ENCODE measurements at places on chromosomes 12 and 14. TPM values are rescaled to one million over a fixed set of nuclear protein-coding genes. Genes with fewer than 3 reads are reported as not detected.

The KCNC2 gene
- total RNA-seq = not detected

The LRTM2 gene
- total RNA-seq = 0.14 TPM

The RND1 gene
- 5.5 TPM for total RNA-seq

The SLC25A47 gene
- total RNA-seq = not detected

The GPRC5D gene
- not detected for total RNA-seq

The KRT77 gene
- not detected for total RNA-seq

The RPGRIP1 gene
- not detected for total RNA-seq

The LRCOL1 gene
- total RNA-seq = not detected

The MTHFD1 gene
- total RNA-seq = 164 TPM

The LRFN5 gene
- not detected for total RNA-seq

The IQSEC3 gene
- 0.10 TPM for total RNA-seq

The ISM2 gene
- total RNA-seq = not detected

- DNase-seq = peak; percentile 77
Measured at GRCh38 chr12:121536899-121537813, 43.7 kb downstream of the KDM2B start.

GRCh38 chr14:98350213-98350612, 921.8 kb downstream of the BCL11B start:
- no peak for DNase-seq

DNA sequence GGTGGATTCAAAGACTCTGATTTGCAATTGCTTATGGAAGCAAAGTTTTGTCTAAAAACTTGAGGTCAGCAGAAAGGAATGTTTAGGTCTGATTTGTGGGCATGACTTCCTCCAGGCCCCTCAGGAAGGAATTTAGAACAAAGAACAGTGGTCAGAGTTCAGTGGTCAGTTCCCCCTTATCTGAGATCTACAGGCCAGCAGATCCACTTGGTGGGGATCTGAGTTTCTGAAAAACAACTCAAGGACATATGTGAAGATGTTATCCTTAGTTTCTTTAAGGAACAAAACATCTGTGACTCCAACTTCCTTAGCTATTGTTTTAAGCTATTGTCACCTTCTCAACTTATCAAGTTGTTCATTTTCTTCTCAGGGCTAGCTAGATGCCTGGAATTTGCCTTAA, 28.0 kb upstream of the NAA30 start:
- DNase-seq = no peak

- no peak for DNase-seq
Measured at GRCh38 chr12:129075460-129076208, 222.4 kb downstream of the GLT1D1 start.

GRCh38 chr14:100424504-100425428, 101.6 kb downstream of the SLC25A47 start:
- DNase-seq = no peak

GRCh38 chr14:94307410-94307992, 14.4 kb upstream of the SERPINA10 start:
- DNase-seq = no peak

GRCh38 chr12:21751517-21751916, 23.0 kb downstream of the KCNJ8 start:
- DNase-seq = no peak

DNA sequence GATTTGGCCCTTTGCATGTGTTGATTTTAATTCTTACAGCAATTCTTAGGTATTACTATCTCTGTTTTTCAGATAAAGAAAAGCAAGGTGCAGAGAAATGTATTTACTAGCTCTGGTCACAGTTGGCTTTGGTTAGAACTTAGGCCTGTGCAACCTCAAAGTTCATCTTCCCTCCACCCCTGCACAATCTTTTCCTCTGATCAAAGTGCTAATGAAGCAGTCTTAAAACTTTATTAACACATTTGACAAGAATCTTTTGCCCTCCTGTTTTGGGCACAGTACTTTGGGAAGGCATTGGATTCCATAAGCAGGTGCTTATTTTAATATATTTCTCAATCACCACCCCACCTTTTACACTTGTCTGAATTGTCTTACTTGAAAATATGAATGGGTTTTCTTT, 2.7 kb downstream of the IRAK4 start:
- DNase-seq = no peak

GRCh38 chr14:63632932-63633514, 8.6 kb downstream of the WDR89 start:
- DNase-seq = no peak

GRCh38 chr12:91171476-91171875, 11.1 kb downstream of the DCN start:
- no peak for DNase-seq

GRCh38 chr12:116968986-116969385, 58.2 kb downstream of the FBXW8 start:
- DNase-seq = no peak

DNA sequence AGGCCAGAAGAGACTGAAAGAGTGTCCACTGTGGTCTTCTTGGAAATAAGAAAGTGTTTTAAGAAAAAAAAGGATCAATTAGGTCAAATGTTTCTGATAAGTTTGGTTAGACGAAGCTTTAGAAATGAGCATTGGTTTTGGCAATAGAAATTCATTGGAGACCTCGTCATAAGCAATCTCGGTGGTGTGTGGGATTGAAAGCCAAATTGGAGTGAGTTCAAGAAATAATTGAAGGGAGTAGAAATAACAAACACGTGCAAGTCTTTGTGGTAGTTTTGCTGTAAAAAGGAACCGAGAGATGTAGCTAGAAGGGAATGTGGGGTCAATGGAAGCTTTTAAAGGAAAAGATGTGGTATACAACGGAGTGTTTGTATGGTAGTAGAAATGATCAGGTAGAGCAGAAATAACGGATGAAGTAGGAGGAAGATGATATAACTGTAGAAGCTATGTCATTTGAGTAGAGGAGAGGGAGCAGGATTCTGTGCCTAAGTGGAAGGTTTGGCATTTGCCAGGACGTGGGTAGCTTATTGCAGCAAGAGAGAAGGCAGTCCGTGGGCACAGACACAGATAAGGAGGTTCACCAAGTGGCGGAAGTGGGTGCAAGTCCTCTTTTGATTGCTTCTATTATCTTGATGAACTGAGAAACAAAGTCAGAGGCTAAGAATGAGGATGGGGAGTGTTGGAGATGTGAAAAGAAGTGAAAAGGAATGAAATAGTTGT, 146.2 kb downstream of the DACT1 start:
- no peak for DNase-seq

DNA sequence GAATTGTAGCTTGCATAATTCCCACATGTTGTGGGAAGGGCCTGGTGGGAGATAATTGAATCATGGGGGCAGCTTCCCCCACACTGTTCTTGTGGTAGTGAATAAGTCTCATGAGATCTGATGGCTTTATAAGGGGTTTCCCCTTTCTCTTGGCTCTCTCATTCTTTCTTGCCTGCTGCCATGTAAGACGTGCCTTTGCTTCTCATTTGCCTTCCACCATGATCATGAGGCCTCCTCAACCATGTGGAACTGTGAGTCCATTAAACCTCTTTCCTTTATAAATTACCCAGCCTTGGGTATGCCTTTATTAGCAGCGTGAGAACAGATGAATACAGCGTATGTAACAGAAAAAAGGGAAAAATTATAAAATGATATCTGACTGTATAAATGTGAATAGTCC, 21.1 kb downstream of the C12orf71 start:
- DNase-seq = no peak

- DNase-seq = no peak
Measured at GRCh38 chr14:92768795-92769194, 20.4 kb upstream of the LGMN start.

DNA sequence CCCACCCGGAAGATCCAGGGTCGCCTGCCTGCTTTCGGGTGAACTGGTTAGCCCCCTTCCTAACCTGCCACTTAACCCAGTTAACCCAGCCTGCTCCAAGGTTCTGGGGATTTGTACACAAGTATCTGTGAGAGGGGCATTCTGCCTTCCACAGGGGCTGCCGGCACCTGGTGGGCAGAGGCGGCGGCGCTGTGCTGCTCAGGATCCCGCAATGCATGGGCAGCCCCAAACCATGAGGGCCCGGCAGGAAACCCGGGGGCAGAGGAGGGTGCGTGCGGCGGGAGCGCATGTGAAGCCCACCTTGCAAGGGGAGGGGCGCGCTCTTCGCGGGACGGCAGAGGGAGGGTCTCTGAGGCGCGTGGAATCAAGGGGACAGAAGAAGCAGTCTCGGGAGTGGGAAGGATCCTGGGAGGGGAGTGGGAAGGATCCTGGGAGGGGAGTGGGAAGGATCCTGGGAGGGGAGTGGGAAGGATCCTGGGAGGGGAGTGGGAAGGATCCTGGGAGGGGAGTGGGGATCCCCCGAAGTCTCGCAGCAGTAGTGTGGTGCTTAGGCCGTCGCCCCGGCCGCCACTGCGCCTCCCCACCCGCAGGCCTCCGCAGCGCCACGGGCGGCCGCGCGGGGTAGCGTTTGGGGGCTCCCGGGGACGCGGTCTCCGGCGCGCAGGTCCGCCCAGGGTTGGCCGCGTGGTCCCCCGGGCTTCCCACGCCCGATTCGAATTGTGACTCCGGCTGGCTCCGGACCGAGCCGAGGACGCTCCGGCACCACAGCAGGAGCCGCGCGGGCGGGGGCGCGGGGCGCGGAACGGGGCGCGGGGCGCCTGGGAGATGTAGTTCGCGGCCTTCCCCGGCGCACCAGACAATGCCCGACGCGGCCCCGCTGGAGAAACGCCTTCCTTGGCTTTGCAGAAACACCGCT, 4.9 kb upstream of the MTA1 start:
- peak; percentile 78 for DNase-seq

GRCh38 chr12:88855301-88855700, 275.0 kb upstream of the KITLG start:
- no peak for DNase-seq

GRCh38 chr14:103923863-103924262, 4.4 kb upstream of the TDRD9 start:
- DNase-seq = no peak
